ENCODE measurements at places on chromosomes 6 and 20.

- DNase-seq, result no peak
Observed at GRCh38 chr6:72755752-72756151, 133.9 kb downstream of the KCNQ5 start.

DNA sequence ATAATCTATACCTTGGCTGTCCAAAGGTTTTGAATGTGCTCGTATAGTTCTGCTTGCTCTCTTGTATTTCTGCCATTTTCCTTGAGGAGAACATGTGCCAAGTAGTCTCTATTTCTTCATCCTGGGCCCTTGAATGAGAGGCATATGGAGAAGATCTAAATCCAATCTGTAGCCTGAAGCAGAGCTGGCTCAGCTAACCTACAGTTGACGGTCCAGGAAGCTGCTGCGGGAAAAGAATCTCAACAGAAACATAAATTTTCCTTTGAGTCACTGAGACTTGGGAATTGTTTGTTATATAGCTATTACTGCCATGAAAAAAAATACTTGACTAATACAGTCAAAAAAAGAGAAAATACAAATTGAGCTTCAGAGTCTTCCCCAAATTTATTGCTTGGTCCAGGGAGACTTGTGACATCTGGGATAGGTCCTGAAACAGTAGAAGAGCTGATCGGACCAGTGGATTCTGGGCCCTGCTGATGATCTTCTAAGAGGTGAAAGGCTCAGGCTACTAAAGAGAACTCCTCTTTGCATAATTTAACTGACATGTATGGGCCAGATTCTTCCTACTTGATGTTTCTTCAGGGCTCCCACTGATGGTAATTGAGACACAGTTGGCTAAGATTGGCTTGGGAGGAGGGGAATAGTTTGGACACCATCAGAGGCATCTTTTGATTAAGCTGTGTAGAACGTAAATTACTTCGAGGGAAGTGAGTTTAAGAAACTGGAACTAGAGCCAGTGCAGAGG lies 29.9 kb upstream of the PLCB4 start:
- DNase-seq, result no peak

DNA sequence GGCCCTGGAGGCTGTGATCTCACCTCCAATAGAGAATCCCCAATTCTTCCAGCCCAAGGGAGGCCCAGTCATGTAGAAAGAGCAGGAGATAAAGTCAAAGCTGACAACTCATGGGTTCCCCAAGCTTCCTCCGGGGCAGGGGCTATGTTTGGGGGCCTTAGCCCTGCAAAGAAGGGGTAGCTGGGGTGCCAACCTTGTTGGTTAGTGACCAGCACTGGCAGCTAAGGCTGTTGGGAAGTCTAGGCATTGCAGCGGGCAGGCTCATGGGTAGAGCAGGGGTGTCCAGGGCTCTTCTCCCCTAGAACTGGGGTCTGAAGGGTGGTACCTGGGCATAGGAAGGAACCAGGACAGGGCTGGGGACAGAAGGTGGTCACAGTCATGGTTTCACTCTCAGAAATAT lies 36.4 kb downstream of the TGM2 start:
- no peak for DNase-seq

DNA sequence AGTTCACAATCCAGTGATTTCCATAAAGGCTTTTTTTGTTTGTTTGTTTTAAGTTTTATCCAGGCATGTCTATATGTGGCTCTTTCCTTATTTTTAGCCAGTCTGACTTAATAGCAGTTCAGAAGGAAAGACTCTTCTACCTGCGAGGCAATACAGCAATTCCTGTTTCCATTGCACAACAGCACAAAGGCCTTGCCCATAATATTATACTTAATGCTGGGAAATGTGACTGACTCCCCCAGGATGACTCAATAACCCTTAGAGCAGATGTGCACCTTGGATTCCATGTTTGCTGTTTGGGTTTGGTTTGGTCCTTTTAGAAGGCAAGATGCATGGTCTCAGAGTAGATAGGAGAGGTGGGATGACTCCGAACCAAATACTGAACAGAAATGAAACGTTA lies 184.1 kb downstream of the MTFR2 start:
- no peak for DNase-seq

DNA sequence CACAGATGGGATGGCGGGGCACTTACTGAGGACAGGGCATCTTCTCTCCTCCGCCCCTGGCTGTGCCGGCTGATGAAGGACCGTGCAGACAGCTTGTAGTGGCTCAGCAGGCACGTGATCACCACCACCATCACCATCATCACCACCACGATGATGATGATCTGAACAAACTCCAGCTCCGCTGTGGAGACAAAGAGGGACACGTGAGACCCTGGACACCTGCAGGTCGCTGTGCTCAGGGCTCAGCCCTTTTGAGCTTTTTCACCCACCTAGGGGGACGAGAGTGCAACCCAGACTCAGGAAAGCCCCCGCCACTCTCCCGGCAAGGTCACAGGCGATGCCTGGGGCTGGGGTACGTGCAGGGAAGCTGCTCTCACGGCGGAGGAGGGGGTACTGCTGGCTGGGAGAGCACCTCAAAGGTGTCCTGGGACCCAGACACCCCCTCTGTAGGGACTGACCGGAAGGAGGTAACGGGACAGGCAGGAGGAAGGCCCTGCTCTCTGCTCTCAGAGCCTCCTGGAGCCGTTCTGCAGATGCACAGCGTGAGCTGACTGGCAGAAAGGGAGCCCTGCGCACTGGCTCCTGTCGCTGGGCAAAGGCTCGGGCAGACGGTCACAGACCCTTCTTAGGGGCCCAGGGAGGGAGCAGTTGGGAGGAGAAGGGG lies 39.4 kb upstream of the ZBP1 start:
- no peak for DNase-seq

DNA sequence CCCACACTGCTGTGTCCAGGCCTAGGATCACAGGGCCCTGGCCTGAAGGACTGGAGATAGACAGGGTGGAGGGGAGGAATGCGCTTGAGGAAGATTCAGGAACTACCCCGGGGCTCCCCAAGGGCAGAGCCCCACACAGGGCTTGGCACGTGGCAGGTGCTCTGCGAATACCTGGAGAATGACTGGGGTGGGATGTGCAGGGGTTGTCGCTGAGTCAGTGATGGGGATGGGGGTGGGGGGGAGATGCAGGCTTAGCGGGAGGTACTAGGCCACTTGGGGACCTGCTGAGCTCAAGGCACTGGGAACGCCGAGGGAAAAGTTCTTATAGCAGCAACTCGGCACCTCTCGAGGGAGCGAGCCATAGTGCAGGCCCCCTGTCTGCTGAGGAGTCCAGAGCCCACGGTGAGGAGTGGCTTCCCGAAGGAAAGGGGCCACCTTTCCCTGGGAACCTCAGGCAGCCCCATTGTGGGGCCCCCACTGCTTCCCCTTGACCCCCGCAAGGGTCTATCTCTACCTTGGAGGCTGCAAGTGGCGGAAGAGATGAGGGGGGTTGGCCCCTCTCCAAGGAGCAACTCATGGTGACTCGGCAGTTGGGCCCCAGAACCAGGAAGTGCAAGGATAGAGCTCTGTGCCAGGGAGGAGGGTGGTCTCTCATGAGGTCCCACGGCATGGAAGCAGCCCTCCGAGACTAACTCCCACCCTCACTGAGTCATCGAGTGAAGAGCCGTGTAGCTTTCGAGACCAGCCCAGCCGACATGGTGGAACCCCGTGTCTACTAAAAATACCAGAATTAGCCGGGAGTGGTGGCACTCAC lies 33.1 kb downstream of the SRC start:
- DNase-seq, result no peak

GRCh38 chr20:417801-418342 lies 9.8 kb downstream of the RBCK1 start:
- no peak for DNase-seq

GRCh38 chr6:124197148-124197547 lies 393.5 kb downstream of the NKAIN2 start:
- DNase-seq, result no peak

GRCh38 chr20:1567392-1568162 lies 10.1 kb upstream of the SIRPD start:
- no peak for DNase-seq

GRCh38 chr6:97885828-97886227 lies 602.8 kb upstream of the MMS22L start:
- DNase-seq, result no peak

- DNase-seq, result peak; percentile 63
Observed at GRCh38 chr20:45290677-45291355, 15.8 kb upstream of the RBPJL start.

DNA sequence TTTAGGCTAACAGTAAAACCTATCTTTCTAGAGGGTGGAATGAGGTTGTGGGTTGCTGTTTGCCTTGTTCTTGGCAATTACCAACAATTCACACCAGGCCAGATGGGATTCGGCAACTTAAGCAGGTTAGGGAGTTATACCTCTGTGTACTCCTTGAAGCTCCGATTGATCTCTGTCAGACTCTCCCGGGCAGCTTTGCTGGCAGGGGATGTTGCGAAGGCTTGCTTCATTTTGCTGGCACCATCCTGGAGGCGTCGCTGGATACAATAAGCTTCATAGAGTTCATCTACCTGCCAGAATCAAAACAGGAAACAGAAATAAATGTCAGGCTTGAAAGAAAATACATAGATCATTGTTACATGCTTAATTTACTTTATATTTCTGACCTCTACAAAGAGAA lies 66.4 kb upstream of the ARMH2 start:
- no peak for DNase-seq

- DNase-seq, result no peak
Observed at GRCh38 chr6:168244961-168245551, 74.5 kb downstream of the DACT2 start.

- no peak for DNase-seq
Observed at GRCh38 chr20:5786930-5787795, 37.0 kb downstream of the SHLD1 start.

DNA sequence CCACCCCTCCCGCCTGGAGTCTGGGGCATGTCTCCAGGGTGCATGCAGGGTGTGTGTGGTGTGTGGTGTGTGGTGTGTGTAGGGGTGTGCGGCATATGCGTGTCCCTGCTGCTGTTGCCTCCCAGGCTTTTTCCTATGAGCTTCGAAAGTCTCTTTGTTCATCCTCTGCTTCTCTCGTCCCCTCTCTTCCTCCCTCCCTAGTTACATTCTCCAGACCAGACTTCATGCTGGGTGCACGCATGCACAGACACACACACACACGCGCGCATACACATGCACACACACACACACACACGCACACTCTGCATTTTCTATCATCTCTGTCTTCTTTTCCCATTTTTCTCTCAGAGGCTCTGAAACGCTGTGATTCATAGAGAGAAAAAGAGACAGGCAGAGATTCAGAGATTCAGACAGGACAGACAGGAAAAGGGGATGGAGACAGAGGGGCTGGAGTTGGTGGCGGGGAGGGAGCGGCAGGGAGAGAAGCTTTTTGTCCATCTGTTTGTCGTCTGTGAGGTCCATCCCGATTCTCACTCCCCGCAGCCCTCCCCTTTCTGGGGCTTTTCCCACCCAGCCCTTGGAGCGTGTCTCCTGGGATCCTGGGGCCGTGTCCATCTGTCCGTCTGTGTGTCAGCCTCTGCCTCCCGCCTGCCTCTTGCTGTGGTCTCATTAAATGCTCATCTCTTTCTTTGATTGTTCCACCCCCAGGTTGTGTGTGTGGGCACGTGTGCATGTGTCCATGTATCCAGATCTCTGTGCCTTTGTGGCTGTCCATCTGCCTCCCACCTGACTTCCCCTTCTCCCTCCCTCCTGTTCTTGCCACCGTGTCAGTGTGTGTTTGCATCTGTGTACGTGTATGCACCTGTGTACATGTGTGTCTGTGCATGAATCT lies 62.6 kb downstream of the SRC start:
- DNase-seq, result no peak

GRCh38 chr6:25014791-25015560 lies 79.2 kb upstream of the RIPOR2 start:
- DNase-seq, result peak; percentile 43

GRCh38 chr6:88785478-88785877 lies 177.9 kb downstream of the RNGTT start:
- DNase-seq, result no peak

DNA sequence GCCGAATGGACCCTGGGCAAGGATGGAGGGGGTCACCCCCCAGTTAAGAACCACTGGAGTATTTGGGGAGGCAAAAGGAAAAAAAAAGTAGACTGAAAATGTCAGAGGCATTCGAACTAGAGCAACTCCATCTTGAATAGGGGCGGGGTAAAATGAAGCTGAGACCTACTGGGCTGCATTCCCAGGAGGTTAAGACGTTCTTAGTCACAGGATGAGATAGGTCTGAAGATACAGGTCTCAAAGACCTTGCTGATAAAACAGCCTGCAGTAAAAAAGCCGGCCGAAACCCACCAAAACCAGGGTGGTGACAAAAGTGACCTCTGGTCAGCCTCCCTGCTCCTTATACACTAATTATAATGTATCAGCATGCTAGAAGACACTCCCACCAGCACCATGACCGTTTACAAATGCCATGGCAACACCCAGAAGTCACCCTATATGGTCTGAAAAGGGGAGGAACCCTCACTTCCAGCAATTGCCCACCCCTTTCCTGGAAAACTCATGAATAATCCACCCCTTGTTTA lies 70.4 kb upstream of the KCNG1 start:
- DNase-seq, result no peak

- DNase-seq, result no peak
Observed at GRCh38 chr6:114096561-114097172, 125.7 kb upstream of the HDAC2 start.

GRCh38 chr6:41426888-41427641 lies 91.7 kb downstream of the NCR2 start:
- no peak for DNase-seq

DNA sequence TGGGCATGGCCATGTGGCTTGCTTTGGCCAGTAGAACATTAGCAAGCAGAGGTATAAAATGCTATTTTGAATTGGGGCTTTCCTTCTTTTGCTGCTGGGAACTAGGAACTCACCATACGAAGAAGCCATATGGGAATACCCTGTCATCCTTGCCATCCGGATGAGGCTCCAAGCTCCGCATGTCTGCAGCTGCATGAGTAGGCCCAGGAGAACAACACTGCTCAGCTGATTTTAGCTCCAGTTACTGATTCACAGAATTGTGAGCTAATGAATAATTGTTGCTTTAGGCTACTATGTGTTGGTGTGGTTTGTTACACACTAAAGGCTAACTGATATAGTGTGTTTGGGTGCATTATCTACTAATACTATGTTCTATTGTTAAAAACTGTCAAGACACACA lies 2.7 kb upstream of the PLCB4 start:
- DNase-seq, result no peak

DNA sequence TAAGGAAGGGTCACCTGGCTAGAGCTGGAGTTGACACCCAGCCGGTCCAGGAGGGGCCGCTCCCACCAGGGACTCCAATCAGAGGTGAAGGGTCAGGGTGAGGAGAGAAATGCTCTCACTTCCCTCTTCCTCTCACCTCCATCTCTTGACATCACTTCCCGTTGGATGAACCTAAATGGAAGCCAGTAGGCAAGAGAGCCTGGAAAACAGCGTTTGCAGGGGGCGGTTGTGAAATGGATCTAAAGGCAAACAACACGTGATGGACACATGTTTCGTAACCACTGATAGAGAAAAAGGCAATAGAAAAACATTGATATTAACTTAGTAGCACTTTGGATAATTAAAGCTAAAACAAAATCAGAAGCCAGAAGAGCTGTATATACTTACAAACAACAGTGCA lies 105.6 kb upstream of the FOXA2 start:
- DNase-seq, result no peak

- no peak for DNase-seq
Observed at GRCh38 chr20:32278199-32278643, 770 bp downstream of the KIF3B start.

- no peak for DNase-seq
Observed at GRCh38 chr6:71224011-71224410, 64.6 kb upstream of the OGFRL1 start.

GRCh38 chr6:16639684-16640480 lies 121.4 kb downstream of the ATXN1 start:
- no peak for DNase-seq

GRCh38 chr20:20085812-20086211 lies 33.5 kb downstream of the CFAP61 start:
- no peak for DNase-seq

- no peak for DNase-seq
Observed at GRCh38 chr20:59827138-59828056, 106.0 kb downstream of the SYCP2 start.

- DNase-seq, result no peak
Observed at GRCh38 chr6:20943040-20943627, 408.9 kb downstream of the CDKAL1 start.
